ENCODE measurements at places on chromosomes 3 and 15.
A peak's percentile ranks its signal among the peaks of the same experiment; 100 is the strongest.

DNA sequence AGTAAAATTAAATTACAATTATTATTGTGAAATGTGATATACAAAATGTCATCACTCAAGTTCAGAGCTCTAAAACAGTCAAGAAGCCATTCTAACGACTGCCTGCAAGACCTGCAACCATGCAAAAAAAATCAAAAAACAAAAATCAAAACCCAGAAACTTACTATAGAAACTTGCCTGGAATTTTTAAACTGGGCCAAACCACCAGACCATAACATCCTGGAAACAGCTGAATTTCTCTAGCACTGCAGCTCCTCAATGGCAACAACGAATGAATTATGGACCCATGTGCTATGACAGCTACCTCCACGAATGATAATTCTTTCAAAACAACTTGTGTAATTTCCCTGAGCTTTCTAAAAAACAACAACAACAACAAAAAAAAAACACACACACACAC lies 130.0 kb upstream of the KCNMB2 start:
- no peak for DNase-seq

- DNase-seq, result no peak
Measured at GRCh38 chr15:27570746-27571145, 528.4 kb downstream of the OCA2 start.

- no peak for DNase-seq
Measured at GRCh38 chr3:119774444-119774843, 7.5 kb upstream of the NR1I2 start.

- no peak for DNase-seq
Measured at GRCh38 chr3:113243071-113243470, 31.7 kb downstream of the BOC start.

DNA sequence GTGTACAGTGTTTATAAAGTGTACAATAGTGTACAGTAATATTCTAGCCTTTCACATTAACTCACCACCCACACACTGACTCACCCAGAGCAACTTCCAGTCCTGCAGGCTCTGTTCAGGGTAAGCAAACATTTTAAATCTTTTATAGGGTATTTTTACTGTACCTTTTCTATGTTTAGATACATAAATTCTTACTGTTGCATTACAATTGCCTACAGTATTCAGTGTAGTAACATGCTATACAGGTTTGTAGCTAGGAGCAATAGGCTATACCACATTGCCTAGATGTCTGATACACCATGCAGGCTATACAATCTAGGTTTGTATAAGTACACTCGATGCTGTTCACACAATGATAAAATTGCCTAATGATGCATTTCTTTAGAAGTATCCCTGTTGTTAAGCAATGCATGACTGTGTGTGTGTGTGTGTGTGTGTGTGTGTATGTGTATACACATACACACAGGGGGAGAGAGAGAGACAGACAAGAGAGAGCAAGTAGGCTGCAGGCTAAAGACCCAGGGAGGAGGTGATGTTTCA lies 72.5 kb upstream of the PRR23C start:
- no peak for DNase-seq

DNA sequence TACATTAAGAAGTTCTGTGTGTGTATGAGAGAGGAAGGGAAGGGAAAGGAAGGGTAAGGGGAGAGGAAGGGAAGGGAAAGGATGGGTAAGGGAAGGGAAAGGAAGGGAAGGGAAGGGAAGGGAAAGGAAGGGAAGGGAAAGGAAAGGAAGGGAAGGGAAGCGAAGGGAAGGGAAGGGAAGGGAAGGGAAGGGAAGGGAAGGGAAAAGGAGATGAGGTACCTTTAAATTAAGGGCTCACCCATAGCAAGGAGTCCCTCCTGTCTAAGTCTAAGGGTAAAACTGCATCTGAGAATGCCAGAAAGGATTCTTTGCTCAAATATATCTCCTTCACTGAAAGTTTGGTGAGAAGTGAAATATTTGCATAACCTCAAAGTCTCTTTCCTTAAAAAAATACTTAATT lies 572.1 kb upstream of the ADAMTS9 start:
- no peak for DNase-seq

GRCh38 chr3:21544076-21544462 lies 206.9 kb downstream of the ZNF385D start:
- no peak for DNase-seq

- no peak for DNase-seq
Measured at GRCh38 chr3:101128001-101128400, 134.8 kb upstream of the ABI3BP start.

GRCh38 chr3:32048487-32049182 lies 57.8 kb upstream of the GPD1L start:
- DNase-seq, result no peak

DNA sequence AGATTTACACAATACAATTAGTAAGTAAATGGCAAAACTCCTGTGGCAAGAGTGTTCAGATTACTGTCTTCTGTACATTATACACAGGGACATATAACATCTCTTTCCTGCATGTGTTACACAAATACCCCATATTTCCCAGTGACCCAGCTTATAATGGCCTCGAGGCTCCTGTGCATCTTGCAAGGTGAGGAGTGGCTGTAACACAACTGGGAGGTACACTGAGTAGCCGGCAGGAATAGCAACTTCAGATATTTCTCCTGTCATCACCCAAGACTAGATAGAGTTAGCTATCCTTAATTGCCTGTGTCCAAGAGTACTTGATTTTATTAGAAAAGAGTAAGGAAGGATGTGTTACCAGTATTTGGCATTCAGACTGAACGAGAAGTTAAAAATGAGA lies 5.6 kb downstream of the GMPS start:
- DNase-seq, result no peak

DNA sequence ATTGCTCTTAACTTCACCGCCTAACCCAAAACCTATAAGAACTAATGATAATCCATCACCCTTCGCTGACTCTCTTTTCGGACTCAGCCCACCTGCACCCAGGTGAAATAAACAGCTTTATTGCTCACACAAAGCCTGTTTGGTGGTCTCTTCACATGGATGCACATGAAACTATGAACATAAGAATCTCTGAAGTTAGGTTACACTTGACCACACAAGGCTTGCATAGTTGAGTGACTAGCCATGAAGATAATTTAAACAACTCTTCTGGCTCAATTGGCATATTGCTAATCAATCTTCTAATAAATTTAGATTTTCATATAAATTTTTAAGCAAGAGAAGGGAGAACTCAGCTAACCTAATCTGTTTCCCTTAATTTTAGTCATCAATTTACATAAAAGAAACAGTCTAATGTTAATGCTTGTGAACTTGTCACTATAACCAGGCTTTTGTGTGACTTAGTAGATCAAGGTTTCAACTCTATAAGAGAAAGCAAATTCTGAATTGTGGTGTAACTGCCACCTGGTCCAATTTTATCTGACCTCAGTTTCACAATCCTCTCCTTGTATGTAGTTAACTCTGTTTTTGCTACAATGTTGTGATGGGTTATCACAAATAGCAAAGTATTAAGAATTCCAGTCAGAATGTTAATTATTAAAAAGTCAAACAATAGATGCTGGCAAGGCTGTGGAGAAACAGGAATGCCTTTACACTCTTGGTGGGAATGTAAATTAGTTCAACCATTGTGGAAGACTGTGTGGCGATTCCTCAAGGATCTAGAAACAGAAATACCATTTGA lies 82.0 kb downstream of the HHLA2 start:
- DNase-seq, result no peak

- no peak for DNase-seq
Measured at GRCh38 chr3:23474580-23475357, 271.6 kb downstream of the UBE2E2 start.

- no peak for DNase-seq
Measured at GRCh38 chr3:146334151-146334550, 83.2 kb upstream of the PLSCR4 start.

- DNase-seq, result no peak
Measured at GRCh38 chr15:40436116-40436891, 4.4 kb upstream of the BAHD1 start.

DNA sequence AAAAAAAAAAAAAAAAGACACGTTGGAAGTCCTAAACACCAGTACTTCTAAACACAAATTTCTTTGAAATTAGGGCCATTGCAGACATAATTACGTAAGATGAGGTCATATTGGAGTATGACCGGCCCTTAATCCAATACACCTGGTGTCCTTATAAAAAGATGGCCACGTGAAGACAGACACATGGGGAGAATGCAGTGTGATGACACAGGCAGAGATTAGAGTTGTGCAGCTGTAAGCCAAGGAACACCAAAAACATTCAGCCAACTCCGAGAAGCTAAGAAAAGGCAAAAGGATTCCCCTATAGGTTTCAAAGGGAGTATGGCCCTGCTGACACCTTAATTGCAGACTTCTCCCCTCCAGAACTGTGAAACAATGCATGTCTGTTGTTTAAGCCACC lies 379.0 kb upstream of the PDZRN3 start:
- DNase-seq, result no peak

DNA sequence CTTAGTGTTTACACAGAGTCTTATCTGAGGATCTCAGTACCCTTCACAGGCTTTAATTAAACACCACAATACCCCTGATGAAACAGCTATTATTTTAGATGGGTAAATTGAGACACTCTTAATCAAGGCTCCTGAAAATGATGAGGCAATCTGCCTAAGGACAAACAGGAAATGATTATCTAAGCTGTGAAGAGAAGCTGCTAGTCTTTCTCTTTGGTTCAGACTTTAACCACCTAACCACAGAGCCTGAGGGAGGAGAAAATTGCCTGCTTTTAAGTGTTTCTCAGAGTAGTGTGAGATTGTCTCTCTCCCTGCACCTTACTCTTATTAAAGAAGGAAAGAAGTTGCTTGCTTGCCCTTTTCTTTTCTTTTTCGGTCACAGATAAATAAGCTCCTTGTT lies 364.3 kb upstream of the ADAMTS9 start:
- no peak for DNase-seq

GRCh38 chr3:44957986-44958385 lies 18.0 kb downstream of the ZDHHC3 start:
- no peak for DNase-seq

- peak; percentile 22 for DNase-seq
Measured at GRCh38 chr3:23756206-23756840, 49.4 kb upstream of the UBE2E1 start.

GRCh38 chr3:63458405-63458804 lies 180.3 kb downstream of the SYNPR start:
- DNase-seq, result no peak

DNA sequence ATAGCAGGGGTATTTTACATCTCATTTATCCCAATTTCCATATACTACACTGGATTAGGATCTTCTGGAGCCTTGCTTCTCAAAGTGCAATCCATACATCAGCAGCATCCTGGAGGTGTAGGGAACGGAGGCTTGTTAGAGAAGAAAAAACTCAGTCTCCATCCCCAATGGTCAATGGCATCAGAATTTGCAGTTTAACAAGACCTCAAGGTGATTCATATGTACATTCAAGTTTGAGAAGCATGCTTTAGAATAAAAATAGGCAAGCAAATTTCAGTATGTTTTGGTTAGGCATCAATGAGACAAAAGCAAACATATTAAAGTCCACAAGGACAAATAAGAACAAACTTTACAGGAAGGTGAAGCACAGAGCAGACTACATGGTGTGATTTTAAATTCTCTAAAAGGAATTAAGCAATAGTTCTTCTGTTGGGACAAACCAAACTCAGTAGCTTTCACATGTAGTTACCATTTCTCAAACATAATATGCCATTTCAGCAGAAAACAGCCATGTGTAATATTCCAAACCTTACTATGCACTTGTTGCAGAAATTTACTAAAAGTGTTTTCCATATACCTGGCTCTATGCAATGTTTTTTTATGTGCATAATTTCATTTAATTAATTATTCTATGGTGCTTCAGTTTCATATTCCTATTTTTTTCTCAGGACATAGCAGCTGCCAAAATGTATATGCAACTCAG lies 360.3 kb upstream of the NECTIN3 start:
- DNase-seq, result no peak

DNA sequence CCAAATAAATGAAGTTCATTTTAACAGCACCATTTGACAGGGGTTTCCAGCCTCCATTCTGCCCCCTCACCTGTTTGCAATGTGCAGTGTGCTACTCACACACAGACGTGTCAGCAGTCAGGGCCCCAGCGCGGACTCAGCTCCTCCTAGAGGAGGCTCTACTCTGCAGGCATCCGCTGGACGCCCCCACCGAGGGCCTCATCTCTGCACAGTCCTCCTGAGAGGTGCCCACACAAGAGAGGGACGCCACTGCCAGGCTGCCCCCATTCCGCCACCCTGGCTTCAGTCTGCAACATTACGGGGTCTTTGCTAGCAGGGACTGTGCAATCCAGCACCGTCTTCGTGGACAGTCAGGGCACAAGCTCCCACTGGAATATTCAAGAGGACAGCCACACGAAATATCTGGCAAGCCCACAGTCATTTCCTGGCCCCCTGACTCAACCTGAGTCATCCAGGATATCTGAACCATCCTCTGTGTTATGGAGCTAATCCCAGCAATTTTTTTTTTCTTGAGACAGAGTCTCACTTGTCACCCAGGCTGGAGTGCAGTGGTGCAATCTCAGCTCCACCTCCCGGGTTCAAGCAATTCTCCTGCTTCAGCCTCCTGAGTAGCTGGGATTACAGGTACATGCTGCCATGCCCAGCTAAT lies 255.0 kb downstream of the OCA2 start:
- peak; percentile 66 for DNase-seq

DNA sequence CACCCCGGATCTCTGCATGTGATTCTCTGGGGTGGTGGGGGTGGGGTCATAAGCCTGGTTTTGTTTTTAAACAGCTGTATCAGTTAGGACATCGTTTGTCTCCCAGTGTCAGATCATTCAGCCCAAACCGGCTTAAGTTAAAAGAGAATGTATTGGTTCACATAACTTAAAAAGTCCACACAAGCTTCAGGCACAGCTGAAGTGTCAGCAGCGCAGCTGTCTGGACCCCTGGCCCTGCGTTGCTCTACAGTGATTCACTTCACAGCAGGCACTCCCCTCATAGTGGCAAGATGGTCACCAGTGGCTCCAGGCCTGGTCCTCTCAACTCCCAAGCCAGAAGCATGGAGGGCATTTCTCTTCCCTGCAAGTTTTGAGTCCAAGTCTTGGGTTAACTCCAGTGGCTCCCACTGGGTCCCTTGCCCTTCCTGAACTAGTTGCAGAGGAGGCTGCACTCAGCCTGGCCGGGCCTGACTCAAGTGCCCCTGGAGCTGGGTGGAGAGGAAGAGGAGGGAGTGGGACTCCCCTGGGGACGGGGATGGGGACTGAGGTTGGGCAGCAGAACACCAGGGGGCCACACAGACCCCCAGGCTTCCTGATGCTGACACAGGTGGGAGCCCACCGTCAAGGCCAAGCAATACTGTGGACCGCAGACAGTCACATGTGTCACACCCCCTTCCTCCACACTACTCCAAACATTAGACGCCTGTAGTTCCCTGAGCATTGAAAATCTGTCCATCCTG lies 28.9 kb upstream of the GP9 start:
- no peak for DNase-seq

DNA sequence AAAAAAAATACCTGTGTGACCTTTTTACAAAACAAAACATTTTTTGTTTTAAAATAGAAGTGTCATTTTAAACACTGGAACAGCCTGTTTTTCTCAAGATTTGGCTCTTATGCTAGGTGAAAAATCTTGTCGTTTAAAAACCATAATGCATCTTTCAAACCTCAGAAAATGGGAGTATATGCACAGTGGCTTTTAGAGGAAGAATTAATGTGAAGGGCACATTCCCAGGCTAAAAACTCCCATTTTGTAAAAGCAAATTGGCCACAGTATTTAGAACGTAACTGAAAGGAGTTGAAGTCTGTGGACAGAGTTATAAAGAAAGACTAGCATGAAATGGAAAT lies 190.0 kb downstream of the OSBPL10 start:
- no peak for DNase-seq

GRCh38 chr15:43930556-43930955 lies 103.8 kb downstream of the WDR76 start:
- DNase-seq, result no peak

Measured in COLO829 (cell line).